ENCODE measurements at places on chromosomes 7 and 10.

DNA sequence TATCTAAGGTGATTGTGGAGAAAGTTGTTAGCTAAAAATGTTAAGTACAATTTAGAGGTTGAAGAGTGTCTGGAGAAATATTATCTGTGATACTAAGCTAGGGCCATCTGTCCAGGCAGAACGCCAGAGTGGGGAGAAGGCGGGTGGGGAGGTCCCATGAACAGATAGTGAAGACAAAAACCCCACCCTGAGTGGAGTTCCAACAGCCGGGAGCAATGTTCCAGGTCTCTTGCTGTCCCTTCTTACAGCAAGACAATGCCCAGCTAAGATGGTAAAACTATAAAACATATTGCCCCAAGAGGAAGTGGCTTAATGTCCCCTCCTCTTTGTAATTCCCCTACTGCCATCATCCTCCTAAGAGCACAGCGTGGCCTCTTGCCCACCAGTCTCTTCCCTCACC is 10.4 kb upstream of the IL15RA start:
- no peak for DNase-seq

DNA sequence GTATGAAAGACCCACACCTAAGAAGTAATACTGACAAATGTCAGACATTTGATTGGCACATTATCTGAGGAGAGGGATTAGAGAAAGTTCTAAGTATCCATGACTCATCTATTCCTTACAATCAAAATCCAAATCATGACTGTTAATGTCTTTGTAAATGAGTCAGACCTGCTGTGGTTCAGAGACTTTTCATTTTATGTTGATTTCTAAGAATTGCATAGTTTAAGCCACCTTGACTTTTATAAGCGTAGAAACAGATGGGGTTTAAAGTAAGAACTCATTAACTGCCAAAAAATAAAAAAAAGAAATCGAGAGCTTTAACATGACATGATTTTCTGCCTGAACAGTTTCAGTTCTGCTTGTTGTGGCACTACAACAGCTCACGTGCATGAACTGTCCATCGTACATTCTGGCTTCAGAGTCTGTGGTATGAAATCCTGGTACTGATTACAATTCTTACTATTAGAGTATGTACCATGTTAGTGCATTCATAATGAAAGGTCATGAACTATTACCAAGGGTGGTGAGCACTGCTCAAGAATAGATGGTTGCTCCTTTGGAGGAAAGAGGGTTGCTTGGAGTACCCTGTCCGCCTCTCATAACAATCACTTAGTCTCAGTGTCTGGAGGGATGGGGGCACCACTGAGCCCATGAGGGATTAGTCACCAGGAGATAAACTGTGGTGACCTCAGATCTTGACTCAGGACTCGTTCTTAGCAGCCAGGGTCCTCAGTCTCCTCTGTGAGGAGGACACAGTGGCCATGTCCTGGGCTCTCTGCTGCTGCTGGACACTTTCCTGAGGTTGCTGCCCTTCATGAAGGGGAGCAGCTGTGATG is 42.2 kb downstream of the ACSM6 start:
- no peak for DNase-seq

GRCh38 chr10:117936141-117936540 is 110.6 kb downstream of the RAB11FIP2 start:
- DNase-seq: no peak

DNA sequence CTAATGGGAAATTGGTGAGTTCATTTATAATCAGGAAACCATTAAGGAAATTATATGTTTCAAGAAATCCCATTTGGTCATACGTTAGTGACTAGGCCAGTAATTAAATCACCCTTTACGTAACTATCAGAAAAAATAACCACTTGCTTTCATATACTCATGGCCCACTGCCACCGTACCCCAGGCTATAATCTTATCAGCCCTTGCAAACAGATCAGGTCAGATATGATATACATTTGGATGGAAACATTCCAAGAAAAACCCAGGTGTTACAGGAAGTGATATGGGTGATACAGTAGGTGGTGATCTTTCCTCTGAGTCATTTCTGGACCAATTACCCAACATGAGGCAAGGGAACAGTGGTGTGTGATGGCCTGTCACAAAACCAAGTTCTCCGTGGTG is 481.0 kb upstream of the SEMA3A start:
- no peak for DNase-seq

DNA sequence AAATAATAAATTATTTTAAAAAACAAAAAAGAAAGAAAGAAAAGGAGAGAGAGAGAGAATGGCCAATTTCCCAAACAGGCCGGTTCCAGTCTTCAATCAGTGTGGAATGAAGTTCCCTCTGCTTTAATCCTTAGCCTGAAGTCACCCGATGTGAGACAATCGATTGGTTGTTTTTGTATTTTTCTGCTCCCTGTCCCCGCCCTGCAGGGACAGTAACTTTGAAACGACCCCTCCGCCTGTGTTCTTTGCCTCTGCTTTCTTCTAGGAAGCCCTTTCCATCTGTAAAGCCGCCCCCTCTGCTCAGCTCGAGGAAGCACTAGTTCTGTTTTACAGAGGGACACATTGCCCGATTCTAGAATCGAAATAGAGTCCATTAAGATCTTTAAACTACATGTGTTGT is 33.4 kb downstream of the FOXL3 start:
- no peak for DNase-seq

DNA sequence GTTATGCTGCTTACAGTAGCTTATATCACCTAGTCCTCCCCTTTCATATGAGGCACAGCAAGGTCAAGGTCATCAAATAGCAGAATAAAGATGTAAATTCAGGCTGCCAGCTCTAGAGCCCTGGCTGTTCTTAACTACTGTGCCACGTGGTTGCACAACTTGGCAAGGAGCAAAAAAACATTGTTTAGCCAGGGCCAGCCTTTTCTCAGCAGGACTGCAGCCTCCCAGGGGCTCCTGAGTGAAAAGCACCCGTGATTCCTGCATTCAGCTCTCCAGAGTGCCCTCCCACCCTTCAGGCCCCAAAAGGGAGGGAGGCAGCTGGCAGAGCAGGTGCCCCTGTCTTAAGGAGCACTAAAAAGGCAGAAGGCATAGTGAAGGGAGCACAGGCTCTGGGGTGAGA is 31.8 kb upstream of the TM9SF3 start:
- DNase-seq: no peak

DNA sequence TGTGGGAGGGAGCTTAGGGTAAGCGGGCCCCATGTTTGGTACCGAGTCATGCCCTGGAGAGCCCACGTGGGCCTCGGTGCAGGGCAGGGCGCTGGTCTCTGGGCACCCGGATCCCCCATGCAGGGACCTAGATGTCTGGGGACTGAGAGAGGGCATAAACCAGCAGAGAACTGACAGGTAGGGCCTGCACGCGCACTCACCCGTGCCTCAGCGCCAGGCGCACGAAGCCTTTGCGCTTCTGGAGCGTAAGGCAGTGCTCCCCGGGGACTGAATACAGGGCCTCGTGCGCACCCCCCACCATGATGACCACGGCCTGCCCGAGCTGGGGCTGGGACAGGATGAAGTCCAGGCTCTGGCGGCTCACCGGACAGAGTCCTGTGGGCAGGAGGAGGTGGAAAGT is 2.8 kb downstream of the MOGAT3 start:
- DNase-seq: no peak

- DNase-seq: no peak
Measured at GRCh38 chr7:27587429-27587828, 75.3 kb downstream of the HIBADH start.

GRCh38 chr10:59553162-59553900 is 156.3 kb downstream of the SLC16A9 start:
- DNase-seq: no peak

GRCh38 chr7:19030281-19030680 is 87.2 kb downstream of the TWIST1 start:
- no peak for DNase-seq

- no peak for DNase-seq
Measured at GRCh38 chr7:22979861-22980260, 34.1 kb downstream of the HYCC1 start.

GRCh38 chr10:31702005-31702404 is 226.6 kb downstream of the ARHGAP12 start:
- no peak for DNase-seq

DNA sequence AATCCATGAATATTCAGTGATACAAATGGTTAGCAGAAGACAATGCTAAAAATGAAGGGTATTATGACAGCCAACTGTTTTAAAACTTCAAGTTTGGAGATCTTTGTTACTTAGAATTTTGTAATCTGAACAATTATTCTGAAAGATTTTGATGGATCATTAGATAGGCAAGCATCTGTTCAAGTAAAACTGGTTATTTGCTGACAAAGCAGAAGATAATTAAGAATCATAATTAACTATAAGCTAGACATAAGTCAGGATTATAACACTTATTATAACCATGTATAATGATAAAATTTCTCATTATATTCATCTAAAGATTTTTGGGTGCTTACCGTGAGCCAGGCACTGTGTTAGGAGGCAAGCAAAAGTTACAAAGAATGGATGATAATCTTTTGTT is 1145.1 kb downstream of the CNTNAP2 start:
- no peak for DNase-seq

GRCh38 chr10:77396290-77396689 is 241.3 kb downstream of the KCNMA1 start:
- DNase-seq: no peak

Data from GDM1 (cell line).